ENCODE measurements at places on chromosomes 3 and 15. TPM values are rescaled to one million over a fixed set of nuclear protein-coding genes. Genes with fewer than 3 reads are reported as not detected.

C2CD4A gene
- not detected for total RNA-seq

POMGNT2 gene
- 6.4 TPM for total RNA-seq

SAMMSON gene
- total RNA-seq, result not detected

- DNase-seq, result no peak
- H3K27me3 ChIP-seq, result no peaks in the 10 kb centered on the region
- peaks cover 22% of the 10 kb centered on the region for H3K36me3 ChIP-seq
- H3K4me1 ChIP-seq, result peaks cover 11% of the 10 kb centered on the region
- no peak overlapping the region for H3K27ac ChIP-seq
- no peak overlapping the region for H3K4me3 ChIP-seq
Observed at GRCh38 chr3:15766406-15766805, 31.4 kb downstream of the ANKRD28 start.

DNA sequence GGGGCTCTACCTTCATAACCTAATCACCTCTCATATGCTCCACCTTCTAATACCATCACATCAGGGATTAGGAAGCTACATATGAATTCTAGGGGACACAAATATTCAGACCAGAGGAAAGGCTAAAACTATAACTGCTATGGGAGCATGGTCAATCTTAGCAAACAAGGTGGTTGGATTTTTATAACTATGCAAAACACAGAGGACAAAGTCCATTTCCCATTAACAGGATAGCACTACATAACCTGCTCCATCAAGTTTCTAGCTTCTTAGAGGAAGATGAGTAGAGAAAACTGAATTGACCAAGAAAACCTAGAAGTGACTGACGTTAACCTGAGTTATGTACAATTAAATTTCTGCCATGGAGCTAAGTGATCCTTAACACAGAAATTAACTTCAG is 398.6 kb downstream of the TBL1XR1 start:
- no peaks in the 10 kb centered on the region for H3K27me3 ChIP-seq
- H3K27ac ChIP-seq, result no peak overlapping the region
- no peak overlapping the region for H3K4me3 ChIP-seq
- no peaks in the 10 kb centered on the region for H3K36me3 ChIP-seq
- no peaks in the 10 kb centered on the region for H3K4me1 ChIP-seq
- DNase-seq, result no peak

DNA sequence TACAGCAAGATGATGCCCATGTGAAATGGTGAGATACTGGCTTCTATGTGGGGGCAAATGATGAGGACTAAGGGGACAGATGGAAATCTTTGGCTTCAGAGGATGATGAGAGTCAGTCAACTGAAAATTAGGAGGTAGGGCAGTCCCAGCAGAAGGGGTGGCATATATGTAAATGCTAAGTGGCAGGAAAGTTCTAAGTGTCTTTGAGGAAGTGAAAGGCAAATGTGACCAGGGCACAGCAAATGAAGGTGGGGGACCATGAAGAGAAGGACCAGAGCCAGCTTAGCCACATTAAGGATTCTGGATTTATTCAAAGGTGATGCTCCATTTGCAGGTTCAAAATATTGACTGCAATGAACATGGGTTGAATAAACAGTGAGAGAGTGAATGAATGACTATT is 29.2 kb upstream of the LIMD1 start:
- H3K4me3 ChIP-seq, result no peak overlapping the region
- no peaks in the 10 kb centered on the region for H3K36me3 ChIP-seq
- H3K4me1 ChIP-seq, result peaks cover 3% of the 10 kb centered on the region
- no peaks in the 10 kb centered on the region for H3K27me3 ChIP-seq
- no peak for DNase-seq

DNA sequence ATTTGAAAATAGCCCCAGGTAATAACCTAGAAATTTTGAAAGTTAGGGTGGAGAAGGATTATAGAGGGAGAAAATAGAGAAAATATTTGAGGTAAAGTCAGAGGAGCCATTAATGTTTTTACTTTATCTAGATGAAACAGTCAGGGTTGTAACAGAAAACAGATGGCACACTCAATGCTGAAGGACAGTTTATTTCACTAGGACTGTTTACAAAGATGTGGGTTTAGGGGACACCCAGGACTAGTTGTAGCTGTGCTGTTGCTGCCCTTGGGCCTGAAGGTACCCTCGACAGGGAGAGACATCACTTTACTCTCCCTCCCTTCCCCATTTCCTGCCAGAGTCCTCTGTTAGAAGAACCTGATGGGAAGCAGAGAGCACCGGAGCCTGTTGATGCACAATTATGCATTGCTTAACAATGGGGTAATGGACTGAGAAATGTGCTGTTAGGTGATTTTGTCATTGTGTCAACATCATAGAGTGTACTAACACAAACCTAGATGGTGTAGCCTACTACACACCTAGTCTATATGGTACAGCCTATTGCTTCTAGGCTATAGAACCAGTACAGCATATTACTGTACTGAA is 103.8 kb downstream of the GALK2 start:
- H3K27me3 ChIP-seq, result no peaks in the 10 kb centered on the region
- H3K4me3 ChIP-seq, result no peak overlapping the region
- H3K27ac ChIP-seq, result peak overlapping the region; percentile 73
- DNase-seq, result no peak
- peaks cover 18% of the 10 kb centered on the region for H3K4me1 ChIP-seq
- H3K36me3 ChIP-seq, result 0 out of 2 replicates have a peak, but pooled peaks cover 1% of the 10 kb centered on the region

CCDC13 gene
- 0.28 TPM for total RNA-seq
